ENCODE measurements at places on chromosomes 13 and 19. TPM values are rescaled to one million over a fixed set of nuclear protein-coding genes. Genes with fewer than 3 reads are reported as not detected.

DNA sequence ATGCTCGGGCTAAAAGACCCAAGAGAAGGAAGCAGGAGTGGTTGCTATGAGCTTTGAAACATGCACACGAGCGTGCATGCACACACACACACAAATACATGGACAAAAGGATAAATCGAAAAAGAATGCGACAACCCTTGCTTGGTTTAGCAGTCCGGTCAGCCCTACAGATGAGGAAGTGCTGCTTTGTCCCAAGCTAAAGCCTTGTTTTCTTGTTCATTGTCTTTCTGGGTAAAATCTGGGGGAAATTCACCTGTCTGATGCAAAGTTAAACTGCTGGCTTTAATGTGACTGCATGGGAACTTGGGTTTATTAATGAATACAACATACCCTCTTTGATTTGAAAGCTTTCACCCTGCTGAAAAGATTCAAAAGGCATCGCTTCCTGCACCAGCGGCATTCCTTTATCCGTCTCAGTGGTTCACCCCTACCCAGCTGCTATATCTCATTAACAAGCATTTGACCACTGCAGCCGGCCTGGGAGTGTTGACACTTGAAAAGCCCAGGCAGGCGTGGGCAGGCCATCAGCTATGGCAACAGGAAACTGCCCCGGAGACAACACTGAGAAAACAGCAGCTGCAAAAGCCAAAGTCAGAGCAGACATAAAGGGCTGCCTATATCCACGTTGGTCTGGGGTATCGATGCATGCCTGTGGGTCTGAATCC is 301.7 kb downstream of the NDFIP2 start:
- DNase-seq = peak; percentile 81

GRCh38 chr13:35496761-35497386 is 20.4 kb upstream of the MAB21L1 start:
- no peak for DNase-seq

GRCh38 chr13:98522371-98522770 is 54.5 kb downstream of the STK24 start:
- DNase-seq = no peak

The EBI3 gene
- polyA plus RNA-seq = 1.3 TPM

DNA sequence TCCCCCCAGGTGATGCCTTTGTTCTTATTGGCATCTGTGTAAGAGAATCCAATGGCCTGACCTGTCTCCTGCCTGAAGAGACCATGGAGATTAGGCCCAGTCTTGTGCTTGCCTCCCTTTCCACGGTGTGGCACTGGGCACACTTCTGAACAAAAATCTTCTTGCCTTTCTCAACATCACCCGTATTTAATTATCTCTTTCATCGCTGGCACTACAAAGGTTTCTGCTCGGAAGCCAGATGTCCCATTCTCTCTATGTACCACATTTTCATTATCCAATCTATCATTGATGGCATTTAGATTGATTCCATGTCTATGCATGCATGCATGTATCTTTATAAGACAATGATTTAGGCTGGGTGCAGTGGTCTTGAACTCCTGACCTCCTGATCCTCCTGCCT is 74.3 kb downstream of the SLC25A15 start:
- no peak for DNase-seq

The PCDH17 gene
- polyA plus RNA-seq = 16.1 TPM

DNA sequence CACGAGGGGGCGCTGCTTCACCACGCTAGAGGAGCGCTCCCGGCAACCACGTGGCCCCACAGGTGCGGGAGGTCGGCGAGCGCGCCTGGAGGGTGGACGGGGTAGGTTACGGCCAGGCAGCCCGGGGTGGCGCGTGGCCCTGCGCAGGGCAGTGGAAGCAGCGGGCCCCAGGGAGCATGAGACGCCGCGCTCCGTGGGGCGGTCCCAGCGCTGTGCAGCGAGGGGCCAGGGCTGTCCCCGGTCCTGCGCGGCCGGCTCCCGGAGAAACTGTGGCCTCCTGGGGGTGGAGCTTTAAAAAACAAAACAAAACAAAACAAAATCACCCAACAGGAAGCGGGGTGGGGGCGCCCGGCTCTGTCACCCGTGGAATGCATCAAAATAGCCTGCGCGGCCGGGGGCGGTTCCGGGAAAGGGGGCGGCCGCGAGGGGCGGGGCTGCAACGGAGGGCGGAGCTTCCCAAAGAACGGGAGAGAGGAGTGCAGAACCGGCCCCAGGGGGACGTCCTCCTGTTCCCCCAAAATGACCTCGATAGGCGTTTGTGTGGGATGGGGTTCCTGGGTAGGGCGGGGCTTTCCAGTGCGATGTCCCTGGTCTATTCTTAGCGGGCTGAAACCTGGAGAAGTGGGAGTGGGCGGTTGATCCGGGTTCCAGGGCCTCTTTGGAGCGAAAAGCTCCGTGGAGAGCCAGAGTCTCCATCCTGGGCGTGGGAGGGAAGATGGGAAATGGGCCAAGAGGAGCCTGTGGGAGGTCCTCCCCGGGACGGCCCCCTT is 27.3 kb downstream of the NUMBL start:
- DNase-seq = peak; percentile 87

DNA sequence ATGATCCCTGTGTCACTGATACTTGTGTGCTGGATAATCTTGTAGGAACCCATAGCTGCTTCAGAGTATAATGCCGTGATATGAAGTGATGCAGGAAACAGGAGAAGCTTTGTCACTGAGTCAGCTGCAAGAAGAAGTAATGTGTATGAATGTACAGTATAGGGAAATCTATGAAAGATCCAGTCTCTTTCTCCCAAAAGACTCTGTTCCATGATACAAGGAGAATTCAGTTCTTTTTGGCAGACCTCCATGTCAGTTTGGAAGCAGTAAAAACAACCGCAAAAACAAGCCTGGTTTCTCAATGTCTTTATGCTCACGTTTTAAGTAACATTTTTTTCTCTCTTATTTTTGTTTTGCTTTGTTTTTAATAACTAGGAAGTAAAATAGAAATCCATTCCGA is 33.9 kb downstream of the PCDH17 start:
- no peak for DNase-seq

The IGFL2 gene
- polyA plus RNA-seq = 1.0 TPM

The ZNF615 gene
- polyA plus RNA-seq = 25.9 TPM

The CFAP97D2 gene
- polyA plus RNA-seq = 0.73 TPM

GRCh38 chr13:94586371-94586770 is 9.6 kb downstream of the TGDS start:
- no peak for DNase-seq

DNA sequence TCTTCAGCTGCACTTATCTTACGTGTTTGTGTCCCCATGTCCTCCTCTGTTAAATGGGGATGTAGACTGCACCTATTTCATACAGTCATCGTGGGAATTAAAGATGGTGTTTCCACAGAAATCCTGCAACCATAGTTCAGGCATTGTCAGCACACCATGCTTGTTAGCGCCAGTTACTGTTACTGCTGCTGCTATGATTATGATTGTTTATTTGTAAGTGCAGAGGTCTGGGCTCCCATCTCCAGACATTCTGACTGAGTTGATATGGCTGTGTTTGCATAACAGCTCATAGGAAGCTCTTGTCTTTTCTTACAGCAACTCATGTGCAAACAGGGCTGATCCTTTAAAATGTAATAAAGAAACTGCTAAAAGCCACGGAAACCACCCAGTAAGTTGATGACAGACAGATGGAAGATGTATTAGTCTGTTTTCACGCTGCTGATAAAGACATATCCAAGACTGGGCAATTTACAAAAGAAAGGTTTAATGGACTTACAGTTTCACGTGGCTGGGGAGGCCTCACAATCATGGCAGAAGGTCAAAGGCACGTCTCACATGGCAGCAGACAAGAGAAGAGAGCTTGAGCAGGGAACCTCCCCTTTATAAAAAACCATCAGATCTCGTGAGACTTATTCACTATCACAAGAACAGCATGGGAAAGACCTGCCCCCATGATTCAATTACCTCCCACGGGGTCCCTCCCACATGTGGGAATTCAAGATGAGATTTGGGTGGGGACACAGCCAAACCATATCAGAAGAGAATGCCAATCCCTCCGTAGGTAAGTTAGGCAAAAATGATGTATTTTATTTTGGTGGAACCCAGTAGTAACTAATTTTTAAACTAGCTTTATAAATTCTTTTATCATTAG is 1.6 kb downstream of the ZSCAN5A start:
- DNase-seq = no peak

The CLDND2 gene
- 1.6 TPM for polyA plus RNA-seq

The PSG4 gene
- 1.4 TPM for polyA plus RNA-seq

The NOVA2 gene
- polyA plus RNA-seq = 11.1 TPM

DNA sequence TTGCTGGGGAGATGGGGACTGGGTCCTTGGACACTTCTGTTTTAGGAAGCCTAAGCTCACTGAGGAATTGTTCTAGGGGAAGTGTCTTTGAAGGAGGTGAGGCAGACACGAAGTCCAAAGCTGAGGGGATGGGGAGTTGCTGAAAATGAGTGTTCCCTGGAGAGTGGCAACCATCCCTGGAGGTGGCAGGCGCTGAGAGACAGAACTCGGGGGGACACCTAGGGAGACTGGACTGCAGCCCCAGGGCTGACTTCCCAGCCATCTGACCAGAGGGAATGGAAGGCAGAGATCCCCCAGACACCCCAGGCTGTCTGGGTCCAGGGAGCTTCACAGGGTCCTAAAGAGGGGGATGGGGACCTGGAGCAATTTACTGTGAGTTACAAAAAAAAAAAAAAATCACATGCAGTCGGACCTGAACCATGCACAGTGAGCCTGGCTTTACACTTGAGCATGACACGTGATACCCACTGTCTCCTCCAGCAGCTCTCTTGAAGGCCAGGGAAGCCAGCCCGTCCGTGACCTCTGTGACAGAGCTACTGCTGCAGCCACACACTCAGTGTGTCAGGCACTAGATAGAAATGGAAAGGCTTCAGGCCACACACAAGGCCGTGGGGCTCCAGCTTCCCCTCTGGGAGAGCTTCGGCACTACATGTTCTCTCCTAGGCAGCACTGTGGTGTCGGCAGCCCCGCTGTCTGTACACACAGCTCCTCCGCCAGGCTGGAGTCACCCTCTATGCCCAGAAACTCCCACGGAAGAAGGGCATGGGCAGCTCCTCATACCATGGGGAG is 77.1 kb upstream of the KCTD15 start:
- no peak for DNase-seq

DNA sequence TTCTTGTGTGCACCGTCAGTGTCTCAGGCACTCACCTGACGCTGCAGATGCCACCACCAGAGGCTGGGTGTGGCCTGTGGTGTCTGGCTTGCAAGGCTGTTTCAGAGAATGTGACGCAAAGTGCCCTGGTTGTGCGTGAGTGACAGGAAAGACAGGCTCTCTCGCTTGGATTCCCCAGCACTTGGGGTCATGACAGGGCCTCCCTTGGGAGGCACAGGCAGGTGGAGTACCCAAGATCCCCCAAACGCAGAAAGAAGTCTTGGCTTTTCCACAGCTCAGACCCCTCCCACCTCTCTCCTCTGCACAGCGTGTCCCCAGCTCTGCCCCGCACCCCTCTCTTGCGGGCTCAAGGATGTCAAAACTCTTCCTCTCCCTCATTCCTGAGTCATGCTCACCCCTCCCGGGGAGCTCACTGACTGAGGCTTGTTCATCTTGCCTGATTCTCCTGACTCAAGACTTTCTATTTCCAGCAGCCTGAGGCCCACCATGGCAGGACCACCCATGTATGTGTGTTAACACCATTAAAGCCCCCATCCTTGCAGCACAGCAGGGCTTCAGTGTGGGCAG is 21.0 kb downstream of the DHX34 start:
- DNase-seq = no peak

DNA sequence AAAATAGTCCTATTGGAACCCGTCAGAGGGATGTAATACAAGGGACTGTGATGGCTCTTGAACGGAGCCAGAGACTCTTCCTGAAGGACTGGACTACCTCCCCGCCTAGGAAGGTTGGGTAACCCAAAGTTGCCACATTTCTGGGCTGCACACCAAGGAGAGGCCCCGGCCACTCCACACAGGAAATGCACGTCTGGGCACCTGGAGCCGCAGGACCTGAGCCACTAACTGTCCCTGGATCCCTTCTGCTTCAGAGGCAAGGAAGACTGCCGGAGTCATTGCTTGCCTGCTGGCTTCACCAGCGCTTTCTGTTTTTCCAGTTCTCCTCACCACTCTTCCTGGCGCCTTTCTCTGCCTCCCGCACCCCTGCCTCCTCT is 1.2 kb upstream of the FLT1 start:
- DNase-seq = no peak

The CILP2 gene
- 0.35 TPM for polyA plus RNA-seq

DNA sequence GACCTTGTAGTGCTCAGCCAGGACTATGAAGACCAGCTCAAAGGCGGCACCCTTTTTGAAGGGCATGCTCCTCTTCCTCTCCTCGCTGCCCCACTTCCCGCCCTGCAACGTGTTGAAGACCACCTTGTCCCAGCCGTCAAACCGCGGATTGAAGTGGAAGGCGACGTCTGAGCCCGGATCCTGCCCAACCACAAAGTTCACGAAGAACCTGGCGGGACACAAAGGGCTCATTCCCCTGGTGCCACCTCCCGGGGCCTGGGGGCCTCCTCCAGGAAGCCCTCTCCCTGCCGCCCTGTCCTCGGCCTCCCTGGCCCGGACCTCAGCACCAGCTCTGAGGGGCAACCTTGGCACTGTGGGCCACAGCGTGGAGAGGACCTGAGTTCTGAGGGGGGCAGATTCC is 4.0 kb downstream of the LGALS4 start:
- DNase-seq = no peak

The PLK5 gene
- polyA plus RNA-seq = 0.39 TPM

- DNase-seq = no peak
Measured at GRCh38 chr13:48334534-48335127, 31.1 kb downstream of the RB1 start.

- no peak for DNase-seq
Measured at GRCh38 chr19:24140099-24140498, 53.1 kb downstream of the ZNF254 start.

The CCDC70 gene
- polyA plus RNA-seq = not detected

The GIPR gene
- 2.8 TPM for polyA plus RNA-seq

The BCAM gene
- polyA plus RNA-seq = 121 TPM

The OR7C1 gene
- polyA plus RNA-seq = 0.13 TPM

DNA sequence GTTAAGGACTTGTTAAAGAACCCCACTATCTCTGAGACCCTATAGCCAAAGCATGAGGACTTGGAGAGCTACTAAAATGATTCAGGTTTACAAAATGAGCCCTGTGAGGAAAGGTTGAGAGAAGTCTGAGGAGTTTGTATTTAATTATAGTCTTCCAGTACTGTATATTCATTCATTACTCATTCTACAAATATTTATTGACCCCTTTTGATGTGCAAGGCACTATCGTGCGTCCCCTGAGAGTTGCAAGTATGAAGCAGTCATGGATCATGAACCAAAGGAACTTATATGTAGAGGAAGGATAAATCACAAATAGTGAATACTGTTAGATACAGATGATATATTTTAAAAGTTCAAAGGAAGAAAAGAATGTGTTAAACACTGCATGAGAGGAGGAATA is 84.4 kb downstream of the DNAJC15 start:
- no peak for DNase-seq

GRCh38 chr13:64529874-64530485 is 2700.2 kb downstream of the PCDH9 start:
- no peak for DNase-seq

GRCh38 chr13:109610517-109610916 is 175.9 kb downstream of the IRS2 start:
- DNase-seq = no peak

Measured in right lung (tissue), 10 donors.